ENCODE measurements at places on chromosomes 11 and 22. TPM values are rescaled to one million over a fixed set of nuclear protein-coding genes. Genes with fewer than 3 reads are reported as not detected.

DNA sequence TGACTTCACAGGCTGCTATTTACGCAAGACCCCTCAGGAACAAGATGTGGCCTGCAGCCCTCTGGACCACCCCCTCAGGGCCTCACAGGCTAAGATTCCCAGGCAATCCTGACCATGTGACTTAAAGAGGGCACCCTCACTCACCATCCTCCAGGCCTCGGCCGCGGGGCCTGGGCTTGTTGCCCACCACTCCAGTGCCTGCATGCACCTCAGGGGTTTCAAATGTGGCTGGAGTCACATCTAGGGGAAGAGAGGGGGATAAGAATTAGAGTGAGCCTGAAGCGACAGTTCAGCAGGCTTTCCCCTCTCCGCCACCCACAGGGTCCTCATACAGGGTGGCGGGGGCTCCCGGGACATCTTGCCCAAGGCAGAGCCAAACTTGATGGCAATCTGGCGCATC is 2.1 kb downstream of the ESS2 start:
- peaks cover 19% of the 10 kb centered on the region for H3K4me1 ChIP-seq
- no peak overlapping the region for H3K27ac ChIP-seq
- no peak for DNase-seq
- H3K27me3 ChIP-seq, result peaks cover 20% of the 10 kb centered on the region
- H3K36me3 ChIP-seq, result peaks cover 18% of the 10 kb centered on the region
- H3K4me3 ChIP-seq, result peak overlapping the region; percentile 48

GRCh38 chr11:115333949-115334348 is 170.3 kb downstream of the CADM1 start:
- H3K36me3 ChIP-seq, result no peaks in the 10 kb centered on the region
- no peak for DNase-seq
- no peak overlapping the region for H3K27ac ChIP-seq
- H3K4me3 ChIP-seq, result no peak overlapping the region
- no peaks in the 10 kb centered on the region for H3K27me3 ChIP-seq

DNA sequence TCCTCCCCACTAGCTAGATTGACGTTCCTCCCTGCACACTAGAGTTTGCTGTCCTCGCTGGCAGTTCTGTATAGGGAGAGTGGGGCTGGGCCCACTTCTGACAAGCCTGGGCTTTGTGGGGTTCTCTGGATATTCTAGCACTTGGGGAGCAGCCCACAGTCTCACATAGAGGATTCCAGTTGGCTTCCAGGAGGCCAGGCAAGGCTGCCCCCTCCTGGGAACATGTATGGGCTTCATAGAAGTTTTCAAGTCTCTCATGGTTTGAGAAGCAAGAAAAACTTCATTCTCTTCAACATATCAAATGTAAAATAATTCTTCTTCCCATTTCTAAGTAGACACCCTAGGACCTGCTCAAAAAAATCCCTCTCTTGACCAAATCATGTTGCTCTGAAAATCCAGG is 87.5 kb downstream of the NAV2 start:
- peaks cover 8% of the 10 kb centered on the region for H3K36me3 ChIP-seq
- peak; percentile 27 for DNase-seq
- H3K4me1 ChIP-seq, result peaks cover 79% of the 10 kb centered on the region
- H3K4me3 ChIP-seq, result no peak overlapping the region

- 0 out of 2 replicates have a peak overlapping the region, but pooled peaks have one; percentile 60 for H3K27ac ChIP-seq
- peaks cover 41% of the 10 kb centered on the region for H3K4me1 ChIP-seq
- no peak for DNase-seq
Measured at GRCh38 chr22:33476716-33477115, 418.5 kb upstream of the SYN3 start.

DNA sequence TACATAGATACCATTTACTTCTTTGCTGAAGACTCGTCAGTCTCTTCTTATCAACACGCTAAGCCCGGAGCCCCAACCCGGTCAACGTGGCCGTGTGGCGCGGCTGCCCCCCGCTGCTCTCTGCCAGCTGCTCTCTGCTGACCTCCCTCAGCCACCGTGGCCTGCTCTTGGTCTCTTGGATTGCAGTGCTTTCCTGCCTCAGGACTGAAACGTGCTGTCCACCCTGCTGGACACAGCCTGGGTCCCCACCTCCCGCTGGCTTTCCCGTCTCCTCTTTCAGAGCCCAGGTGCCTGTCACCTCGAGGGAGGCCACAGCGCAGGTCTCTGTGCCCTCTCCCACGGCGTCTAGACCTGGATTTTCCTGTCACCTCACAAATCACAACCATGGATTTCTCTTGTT is 388.1 kb upstream of the B3GAT1 start:
- H3K27ac ChIP-seq, result no peak overlapping the region
- H3K4me1 ChIP-seq, result peaks cover 22% of the 10 kb centered on the region
- no peak for DNase-seq

DNA sequence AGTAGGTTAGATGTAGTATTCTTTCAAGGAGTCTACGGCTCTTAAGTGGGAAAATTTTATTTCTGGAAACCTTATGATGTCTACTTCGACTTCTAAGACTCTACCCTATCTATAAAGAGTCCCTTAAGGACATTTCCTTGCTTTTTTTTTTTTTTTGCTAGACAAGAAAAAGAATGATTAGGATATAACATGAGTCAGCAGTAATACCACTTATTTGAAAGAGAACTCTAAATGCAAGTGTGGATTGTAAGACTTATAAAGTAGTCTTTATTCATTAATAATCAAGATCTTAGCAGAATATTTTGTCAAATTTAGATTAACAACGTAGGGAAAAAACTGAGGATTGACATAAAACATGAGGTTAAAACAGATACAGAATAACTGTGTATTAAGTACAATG is 71.0 kb downstream of the DKK3 start:
- H3K4me3 ChIP-seq, result no peak overlapping the region
- H3K4me1 ChIP-seq, result peaks cover 11% of the 10 kb centered on the region
- no peaks in the 10 kb centered on the region for H3K27me3 ChIP-seq
- no peak for DNase-seq
- peaks cover 20% of the 10 kb centered on the region for H3K36me3 ChIP-seq

Gene GRIA4
- total RNA-seq, result 17.9 TPM

Gene OR5D13
- total RNA-seq, result not detected

Gene P2RY6
- total RNA-seq, result 0.16 TPM

Data from WTC11 (cell line).